Esophagus squamous epithelium (tissue), 5 donors: ENCODE measurements at places on chromosomes 7 and 10.

GRCh38 chr7:12802070-12802469 lies 114.6 kb downstream of the ARL4A start:
- DNase-seq: no peak

DNA sequence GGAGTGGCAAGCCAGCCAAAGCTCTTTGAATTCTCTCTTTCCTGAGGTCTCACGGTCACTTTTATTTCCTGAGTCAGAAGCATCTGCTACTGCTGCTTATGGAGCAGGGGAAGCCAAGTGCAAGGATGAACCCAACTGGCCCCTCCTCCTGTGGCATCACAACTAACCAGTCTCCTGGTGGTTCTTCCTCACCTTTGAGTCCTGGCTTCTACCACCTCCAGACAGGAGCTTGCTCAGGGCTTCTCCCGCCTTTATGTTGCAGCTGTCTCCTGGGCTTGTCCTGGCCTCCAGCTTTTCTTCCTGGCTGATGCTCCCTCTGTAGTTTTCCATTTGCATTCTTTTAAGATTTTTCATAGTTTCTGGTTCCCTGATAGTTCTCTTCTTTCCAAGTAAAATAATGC lies 349.7 kb upstream of the NRP1 start:
- DNase-seq: no peak

- DNase-seq: no peak
Measured at GRCh38 chr10:63812501-63812900, 291.3 kb downstream of the REEP3 start.

GRCh38 chr10:70600512-70601395 lies 1.8 kb downstream of the PRF1 start:
- no peak for DNase-seq

GRCh38 chr10:4066581-4067390 lies 281.8 kb upstream of the KLF6 start:
- DNase-seq: no peak

DNA sequence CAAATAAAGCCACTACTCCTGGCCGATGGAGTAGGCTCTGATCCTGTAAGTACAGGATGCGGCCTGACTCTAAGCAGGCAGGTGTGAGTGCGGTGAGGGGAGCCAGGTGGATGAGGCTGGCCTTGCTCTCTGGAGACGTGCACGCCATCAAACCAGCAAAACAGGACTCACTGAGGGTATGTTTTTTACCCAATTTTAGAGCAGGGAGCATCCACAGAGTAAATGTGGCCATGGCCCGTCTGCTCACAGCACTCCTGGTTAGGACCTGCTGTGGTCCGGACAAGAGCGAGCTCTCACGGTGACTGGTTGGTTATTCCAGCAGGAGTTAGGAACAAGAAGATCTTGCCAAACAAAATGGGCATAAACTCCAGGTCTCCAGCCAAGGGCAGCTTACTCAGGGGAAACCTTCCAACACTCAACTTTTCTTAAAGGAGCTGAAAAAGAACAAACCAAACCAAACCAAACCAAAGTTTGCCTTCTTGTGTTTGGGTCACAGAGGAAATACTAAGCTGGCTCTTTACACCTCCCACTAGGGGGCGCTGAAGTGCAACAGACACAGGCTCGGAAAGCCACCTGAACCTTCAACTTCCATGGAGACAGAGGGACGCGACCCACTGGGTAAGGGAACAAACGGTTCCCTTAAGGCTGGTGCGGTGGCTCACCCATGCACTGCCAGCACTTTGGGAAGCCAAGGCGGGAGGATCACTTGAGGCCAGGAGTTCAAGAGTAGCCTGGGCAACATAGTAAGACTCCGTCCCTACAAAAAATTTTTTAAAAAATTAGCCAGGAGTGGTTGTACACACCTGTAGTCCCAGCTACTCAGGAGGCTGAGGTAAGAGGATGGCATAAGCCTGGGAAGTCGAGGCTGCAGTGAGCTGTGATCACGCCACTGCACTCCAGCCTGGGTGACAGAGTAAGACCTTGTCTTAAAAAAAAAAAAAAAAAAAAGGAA lies 122.4 kb downstream of the CLEC2L start:
- peak; percentile 18 for DNase-seq

DNA sequence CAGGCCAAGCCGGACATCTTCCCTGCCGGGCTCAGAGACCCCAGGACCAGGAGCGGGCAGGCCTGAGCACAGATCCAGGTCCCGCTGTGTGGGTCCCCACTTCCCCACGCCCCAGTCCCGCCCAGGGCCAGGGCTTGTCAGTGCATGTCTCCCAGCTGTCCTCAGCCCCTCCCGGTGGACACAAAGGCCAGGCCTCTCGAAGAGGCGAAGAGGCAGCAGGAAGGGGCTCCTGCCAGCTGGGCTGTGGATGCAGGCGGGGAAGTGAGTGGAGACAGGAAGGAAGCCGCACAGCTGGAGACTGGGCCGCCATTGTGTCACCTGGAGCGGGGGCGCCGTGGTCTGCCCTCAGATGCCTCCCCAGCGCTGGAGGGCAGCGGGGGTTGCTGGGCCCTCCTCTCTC lies 4.8 kb downstream of the GRIFIN start:
- DNase-seq: no peak

GRCh38 chr7:78024591-78024990 lies 226.0 kb downstream of the PHTF2 start:
- no peak for DNase-seq

GRCh38 chr7:147472556-147472955 lies 1118.0 kb upstream of the C7orf33 start:
- DNase-seq: no peak

GRCh38 chr10:6182454-6183098 lies 20.2 kb upstream of the PFKFB3 start:
- DNase-seq: no peak

DNA sequence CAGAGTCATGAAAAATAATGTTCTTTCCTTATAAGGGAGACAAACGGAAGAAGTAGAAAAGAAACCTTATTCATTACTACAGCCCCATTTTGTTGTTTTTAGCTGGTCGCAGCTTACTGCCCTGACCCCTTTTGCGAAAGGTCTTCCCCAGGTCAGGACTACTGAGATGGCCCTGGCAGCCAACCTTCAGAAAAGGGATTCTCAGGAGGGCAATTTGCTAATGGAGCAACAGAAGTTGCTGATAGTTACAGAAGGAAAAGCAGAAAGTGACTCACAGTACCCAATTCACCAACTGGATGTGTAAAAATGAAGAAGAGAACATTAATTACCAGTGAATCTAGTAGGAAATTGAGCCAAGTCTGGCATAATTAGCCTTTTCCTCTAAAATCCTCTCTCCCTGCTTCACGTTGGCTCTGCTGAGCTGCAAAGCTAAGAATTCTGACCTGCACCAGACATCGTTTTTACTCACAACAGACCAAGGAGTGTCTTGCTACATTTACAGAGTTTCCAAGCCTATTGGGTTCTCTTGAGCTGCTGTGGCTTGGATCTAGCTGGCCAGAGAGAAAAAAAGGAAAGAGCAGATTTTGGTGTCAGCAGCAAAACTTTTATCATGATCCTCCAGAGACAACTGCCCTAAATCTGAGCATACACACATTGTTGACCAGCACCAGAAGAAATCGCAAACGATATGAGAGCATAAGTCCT lies 499.9 kb upstream of the FZD8 start:
- no peak for DNase-seq

GRCh38 chr10:124249812-124250432 lies 156.5 kb upstream of the CHST15 start:
- DNase-seq: no peak

GRCh38 chr7:36875794-36876193 lies 151.5 kb upstream of the AOAH start:
- no peak for DNase-seq

DNA sequence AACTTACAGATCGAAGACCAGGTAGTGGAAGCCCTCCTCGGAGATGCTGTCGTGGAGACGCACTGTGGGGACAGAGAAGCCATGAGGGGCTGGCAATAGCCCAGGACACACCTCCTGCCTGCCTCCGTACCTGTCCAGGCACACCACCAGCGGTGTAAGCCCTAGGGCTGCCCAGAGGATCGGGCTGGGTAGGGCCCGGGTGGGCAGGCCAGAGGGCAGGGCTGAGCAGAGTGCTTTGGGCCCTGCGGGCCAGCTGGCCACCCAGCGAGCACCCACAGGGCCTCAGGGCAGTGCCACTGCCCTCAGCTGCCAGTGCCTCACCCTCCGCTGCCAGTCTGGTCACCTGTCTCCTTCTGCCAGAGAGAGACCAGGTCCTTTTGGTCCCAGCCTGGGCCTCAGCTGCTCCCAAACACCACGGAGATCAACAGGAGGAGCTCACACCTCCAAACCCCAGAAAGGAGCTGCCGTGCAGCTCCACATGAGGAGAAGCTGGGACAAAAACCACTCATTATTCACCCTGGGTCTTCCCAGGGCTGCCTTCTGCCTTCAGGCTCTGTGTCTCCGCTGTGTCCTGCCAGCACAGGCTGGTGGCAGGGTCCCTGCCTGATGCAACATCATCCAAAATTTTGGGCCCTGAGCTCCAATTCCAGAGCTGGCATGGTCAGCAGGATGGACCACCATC lies 58.2 kb downstream of the YKT6 start:
- no peak for DNase-seq

GRCh38 chr10:91907914-91908336 lies 1.4 kb downstream of the FGFBP3 start:
- no peak for DNase-seq

- DNase-seq: no peak
Measured at GRCh38 chr7:6012355-6013104, 3.5 kb downstream of the AIMP2 start.

- DNase-seq: no peak
Measured at GRCh38 chr10:117537904-117538524, 4.5 kb upstream of the EMX2 start.
